ENCODE measurements at places on chromosomes 12 and 14. TPM values are rescaled to one million over a fixed set of nuclear protein-coding genes. Genes with fewer than 3 reads are reported as not detected.

Gene GLT8D2
- 3.2 TPM for polyA plus RNA-seq

Gene GAS2L3
- 9.0 TPM for polyA plus RNA-seq

Gene SMAGP
- 4.7 TPM for polyA plus RNA-seq

Gene AACS
- polyA plus RNA-seq, result 31.1 TPM

Gene PRIMA1
- 2.1 TPM for polyA plus RNA-seq

Gene CCDC175
- polyA plus RNA-seq, result 0.42 TPM

Gene KRT1
- not detected for polyA plus RNA-seq

Gene TBX5
- polyA plus RNA-seq, result not detected

Gene STAC3
- polyA plus RNA-seq, result 0.48 TPM

Gene ADAM20
- 0.06 TPM for polyA plus RNA-seq

Gene MGAT2
- 10.3 TPM for polyA plus RNA-seq

Gene PPFIA2
- 5.4 TPM for polyA plus RNA-seq

Gene FGF6
- polyA plus RNA-seq, result not detected

Gene BMP4
- 2.5 TPM for polyA plus RNA-seq

Gene KCNH3
- polyA plus RNA-seq, result 0.21 TPM

Gene MYF6
- polyA plus RNA-seq, result not detected

Gene MANSC1
- polyA plus RNA-seq, result 5.8 TPM

Gene PHLDA1
- 11.7 TPM for polyA plus RNA-seq

Gene TBX3
- 0.18 TPM for polyA plus RNA-seq

Gene DHH
- polyA plus RNA-seq, result not detected

Gene DBX2
- 0.19 TPM for polyA plus RNA-seq

Gene RNASE2
- polyA plus RNA-seq, result not detected

Gene TAS2R8
- not detected for polyA plus RNA-seq

Gene ARHGAP9
- 4.5 TPM for polyA plus RNA-seq

Gene CCDC88C
- polyA plus RNA-seq, result 20.8 TPM

Gene EFS
- polyA plus RNA-seq, result 6.4 TPM

Gene COCH
- polyA plus RNA-seq, result 12.9 TPM

Gene KCNA5
- polyA plus RNA-seq, result 0.44 TPM

Gene CNTN1
- polyA plus RNA-seq, result 5.0 TPM

Gene FOXG1
- 0.05 TPM for polyA plus RNA-seq

Gene SDSL
- not detected for polyA plus RNA-seq

Gene TMEM132C
- polyA plus RNA-seq, result not detected

Gene CDK17
- polyA plus RNA-seq, result 7.6 TPM

Gene IFNG
- polyA plus RNA-seq, result not detected
